ENCODE measurements at places on chromosomes 7 and 10.

DNA sequence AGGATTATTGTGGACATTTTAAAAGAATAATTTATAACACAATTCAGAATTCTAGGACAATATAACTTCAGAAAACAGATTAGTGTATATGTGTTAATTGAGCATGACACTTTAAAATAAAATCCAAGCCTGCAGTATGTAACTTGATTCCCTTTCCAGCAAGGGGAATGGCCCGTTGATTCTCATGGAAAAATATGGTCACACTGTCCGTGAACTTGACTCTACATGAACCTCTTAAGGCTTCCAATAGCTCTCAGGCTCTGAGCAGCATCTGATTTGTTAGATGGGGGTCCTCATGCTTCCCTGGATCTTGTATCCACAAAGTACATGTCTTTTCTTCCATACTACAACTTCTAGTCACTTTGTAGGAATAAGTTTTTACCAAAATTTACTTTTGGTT, 85.5 kb upstream of the AKR1E2 start:
- DNase-seq = no peak

- no peak for DNase-seq
Measured at GRCh38 chr10:28120043-28120749, 121.3 kb upstream of the ODAD2 start.

- DNase-seq = no peak
Measured at GRCh38 chr10:51530541-51530940, 168.9 kb downstream of the CSTF2T start.

DNA sequence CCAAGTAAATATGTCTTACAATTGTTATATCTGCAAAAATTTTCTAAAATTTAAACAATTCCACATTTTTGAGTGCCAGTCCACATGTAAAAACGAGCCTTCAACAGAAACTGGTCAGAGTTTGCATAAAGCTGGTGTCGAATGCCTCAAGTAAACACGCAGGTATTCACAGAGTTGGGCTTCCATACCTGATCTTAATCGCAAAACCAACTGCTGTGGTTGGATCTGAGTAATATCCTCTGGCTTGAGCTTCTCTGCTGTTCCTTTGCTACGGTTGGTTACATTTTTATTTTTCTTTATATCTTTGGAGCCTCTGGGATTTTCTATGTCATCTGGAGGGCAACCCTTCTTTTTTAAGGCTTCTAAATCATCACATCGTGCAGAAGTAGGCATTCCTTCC, 28.4 kb downstream of the ITGB1 start:
- DNase-seq = peak; percentile 44

DNA sequence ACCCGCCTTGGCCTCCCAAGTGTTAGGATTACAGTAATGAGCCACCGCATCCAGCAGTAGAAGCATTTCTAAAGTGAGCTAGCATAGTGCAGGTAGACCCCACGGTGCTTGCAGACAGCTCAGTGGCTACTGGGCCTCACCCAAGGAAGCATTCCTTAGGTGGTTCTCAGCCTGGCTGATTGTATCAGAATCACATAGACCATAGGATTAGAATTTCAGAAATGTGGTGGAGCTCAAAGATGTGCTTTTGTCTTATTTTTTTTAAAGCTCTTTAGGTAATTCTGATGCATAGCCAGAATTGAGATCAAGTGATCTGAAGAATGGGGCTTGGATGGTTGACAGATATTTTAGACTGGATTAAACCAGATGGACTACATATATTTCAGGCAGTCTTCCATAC, 10.9 kb downstream of the ANLN start:
- no peak for DNase-seq

DNA sequence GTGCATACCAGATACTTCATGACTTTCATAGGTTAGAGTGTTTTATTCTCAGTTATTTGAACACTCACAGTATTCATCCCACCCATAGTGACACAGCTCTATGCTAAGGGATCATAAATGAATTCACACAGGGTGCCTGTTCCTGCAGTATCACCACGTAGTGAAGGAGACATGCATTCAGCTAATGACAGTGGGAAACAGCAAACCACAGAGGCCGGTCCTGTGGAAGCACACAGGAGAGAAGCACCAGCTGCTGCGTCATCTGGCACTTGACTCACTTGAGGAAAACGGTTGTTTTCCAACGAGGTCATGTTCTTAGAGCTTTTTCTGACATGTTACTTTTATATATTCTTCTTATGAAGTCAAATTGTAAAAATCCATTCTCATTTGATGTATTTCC, 73.0 kb downstream of the UBE3C start:
- no peak for DNase-seq

GRCh38 chr7:25121599-25121998, 3.5 kb downstream of the CYCS start:
- no peak for DNase-seq

- DNase-seq = no peak
Measured at GRCh38 chr10:8045726-8046494, 8.6 kb upstream of the GATA3 start.

DNA sequence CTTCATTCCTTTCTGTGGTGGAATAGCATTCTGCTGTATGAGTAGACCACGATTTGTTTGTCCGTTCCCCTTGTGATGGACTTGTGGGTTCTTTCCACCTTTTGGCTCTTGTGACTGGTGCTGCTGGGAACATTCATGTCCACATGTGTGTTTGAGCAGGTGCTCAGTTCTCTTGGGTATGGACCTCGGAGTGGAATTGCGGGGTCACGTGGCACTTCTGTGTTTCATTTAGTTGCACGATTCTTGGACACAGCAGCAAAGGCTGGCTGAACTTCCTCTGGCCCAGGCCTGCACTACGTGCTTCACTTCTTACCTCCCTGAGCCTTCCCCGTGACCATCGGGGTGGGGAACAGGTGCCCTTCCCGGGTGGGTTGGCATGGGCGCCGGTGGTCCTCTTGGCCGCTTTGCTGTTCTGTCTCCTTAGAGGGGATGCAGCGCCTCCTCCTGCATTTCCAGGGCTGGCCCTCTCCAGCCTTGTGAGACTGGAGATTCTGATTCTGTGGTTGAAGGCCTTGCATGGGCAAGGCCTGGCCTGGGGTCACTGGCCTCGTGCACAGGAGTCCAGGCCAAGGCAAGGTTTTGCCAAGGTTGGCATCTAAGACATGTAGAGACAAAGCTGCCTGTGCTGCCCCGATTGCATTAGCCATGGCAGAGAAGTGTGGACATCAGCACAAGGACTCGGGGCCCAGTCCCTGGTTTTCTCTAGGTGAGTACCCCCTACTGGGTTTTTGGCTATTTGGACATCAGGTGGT, 25.1 kb downstream of the DOCK1 start:
- DNase-seq = no peak

DNA sequence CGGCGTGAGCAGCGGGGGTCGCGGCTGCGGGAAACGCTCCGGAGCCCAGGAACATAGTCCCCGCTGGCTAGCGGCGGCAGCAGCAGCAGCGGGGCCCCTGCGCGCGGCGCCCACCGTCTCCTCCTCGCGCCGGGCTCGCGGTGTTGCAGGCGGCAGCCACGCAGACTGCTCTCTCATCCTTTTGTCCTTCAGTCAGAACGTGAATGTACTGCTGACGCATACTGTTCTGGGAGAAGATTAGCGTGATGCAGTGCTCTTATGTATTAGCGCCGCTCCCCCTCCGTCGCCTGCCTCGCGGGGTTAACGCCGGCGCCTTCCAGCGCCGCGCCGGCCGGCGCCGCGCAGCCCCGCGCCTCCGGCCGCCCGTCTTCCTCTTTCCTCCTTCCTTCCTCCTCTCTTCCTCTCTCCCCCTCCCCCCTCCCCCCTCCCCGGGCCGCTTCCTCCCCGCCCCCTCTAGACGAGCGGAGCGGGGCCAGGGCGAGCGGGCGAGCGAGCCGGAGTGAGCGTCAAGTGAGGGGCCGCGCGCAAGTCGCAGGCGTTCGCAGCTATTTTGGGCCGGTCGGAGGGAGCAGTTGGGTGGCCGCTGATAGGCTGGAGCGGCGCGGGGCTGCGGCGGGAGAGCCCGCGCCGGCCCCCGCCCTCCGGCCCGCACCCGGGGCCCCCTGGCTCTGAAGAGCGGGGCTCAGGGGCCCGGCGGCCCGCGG, 816 bp upstream of the LRRC4 start:
- DNase-seq = peak; percentile 78

DNA sequence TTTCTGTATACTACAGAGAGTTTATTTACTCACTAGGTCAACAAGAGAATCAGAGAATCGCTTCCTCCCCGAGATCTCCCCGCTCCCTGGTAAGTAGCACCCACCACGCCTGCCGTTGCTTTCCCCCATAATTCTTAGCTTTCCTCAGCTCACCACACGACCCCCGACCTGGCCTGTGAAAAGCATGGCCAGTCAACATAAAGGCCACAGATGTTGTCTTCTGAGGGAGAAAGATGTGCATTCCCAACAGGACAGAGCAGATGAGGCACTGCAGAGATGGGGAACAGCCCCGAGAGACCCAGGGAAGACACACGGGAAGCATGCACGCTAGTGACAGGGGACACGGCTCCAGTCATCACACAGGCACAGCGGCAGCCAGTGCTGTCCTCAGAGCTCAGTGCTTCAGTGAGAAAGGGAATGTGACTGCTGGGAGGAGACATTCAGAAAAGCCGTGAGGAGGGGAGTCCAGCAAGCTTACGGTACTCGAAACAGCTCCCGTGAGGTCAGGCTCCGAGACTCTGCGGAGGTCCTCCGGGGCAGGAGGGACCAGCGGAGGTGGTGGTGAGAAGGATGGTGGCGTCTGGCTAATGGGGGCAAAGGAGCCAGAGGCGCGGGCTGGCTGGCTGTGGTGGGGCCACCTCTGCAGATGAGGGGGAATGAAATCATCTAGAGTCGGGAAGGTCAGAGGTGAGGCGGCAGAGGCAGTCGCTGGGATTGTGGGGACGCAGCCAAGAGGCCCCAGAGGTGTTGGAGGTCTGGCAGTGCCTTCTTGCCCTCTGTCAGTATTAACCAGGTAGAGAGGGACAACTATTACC, 123.4 kb upstream of the PDLIM1 start:
- DNase-seq = no peak

DNA sequence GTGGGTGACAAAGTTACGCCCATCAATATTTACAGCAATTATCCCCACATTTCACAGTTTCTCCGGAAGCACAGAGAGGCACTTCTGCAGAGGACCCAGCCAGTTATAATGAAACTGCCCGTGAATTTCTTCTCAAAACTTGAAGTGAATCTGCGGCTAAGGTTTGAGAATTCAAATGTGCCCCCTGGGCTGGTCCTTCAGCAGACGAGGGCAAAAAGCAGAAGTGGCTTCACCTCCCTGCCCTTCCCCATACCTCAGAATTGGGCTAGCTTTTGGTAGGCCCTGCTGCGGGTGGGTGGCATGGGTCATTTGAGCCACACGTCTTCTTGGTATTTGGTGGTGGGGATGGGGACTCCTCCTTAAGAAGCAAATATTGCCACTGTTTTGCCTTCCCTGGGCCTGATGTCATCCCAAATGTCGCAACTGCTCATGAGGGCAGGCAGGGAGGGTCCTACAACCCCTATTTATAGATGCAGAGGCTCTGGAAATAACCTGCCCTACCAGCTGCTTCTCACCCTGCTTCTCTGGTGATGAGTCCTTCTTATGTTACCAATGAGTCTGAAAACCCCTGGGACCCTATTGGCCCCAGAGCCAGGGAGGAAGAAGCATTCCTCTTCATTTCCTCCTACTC, 16.6 kb upstream of the WDFY4 start:
- no peak for DNase-seq

DNA sequence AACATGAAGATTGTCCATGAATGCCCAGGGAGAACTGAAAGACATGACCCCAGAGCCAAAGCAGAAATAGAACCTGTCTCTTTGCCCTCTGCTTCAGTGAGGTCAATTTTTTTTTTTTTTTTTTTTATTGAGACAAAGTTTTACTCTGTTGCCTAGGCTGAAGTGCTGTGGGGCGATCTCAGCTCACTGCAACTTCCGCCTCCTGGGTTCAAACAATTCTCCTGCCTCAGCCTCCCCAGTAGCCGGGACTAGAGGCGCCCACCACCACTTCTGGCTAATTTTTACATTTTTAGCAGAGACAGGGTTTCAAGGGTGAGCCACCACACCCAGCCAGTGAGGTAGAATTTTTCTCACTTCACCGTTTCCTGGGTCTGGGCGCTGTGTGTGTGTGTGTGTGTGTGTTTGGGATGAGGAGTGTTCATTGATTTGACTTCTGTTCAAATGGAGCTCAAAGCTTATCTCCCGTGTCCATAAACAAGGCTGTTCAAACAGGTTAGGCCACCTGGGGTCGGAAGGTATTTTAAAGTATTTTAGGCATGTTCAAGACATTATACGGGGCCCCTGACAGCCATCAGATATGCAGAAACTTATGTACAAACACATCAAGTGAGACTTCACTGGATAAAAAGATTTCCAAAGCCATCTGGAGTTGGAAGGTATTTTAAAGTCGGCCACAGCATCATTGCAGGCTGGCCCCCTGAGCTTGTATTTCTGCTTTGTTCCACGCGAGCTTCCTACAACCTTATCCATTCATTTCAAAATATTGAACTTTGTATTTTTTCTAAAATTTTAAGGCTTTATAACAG, 93.8 kb downstream of the MAP3K8 start:
- DNase-seq = no peak

DNA sequence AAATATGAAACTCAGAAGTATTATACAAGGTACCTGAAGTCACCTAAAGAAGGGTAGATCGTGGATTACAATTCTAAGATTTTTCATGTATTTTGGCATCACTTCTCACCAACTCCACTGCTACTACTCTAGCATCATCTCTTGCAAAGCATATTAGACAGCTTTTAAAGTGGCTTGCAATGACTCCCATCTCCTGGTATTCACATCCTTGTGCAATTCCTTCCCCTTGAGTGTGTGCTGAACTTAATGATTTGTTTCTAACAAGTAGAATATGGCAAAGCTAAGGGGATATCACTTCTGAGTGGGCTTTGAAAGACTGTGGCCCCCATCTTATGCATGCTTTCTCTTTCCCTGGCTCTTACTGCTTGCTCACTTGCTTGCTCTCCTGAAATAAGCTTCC, 280.2 kb downstream of the SNX13 start:
- no peak for DNase-seq

DNA sequence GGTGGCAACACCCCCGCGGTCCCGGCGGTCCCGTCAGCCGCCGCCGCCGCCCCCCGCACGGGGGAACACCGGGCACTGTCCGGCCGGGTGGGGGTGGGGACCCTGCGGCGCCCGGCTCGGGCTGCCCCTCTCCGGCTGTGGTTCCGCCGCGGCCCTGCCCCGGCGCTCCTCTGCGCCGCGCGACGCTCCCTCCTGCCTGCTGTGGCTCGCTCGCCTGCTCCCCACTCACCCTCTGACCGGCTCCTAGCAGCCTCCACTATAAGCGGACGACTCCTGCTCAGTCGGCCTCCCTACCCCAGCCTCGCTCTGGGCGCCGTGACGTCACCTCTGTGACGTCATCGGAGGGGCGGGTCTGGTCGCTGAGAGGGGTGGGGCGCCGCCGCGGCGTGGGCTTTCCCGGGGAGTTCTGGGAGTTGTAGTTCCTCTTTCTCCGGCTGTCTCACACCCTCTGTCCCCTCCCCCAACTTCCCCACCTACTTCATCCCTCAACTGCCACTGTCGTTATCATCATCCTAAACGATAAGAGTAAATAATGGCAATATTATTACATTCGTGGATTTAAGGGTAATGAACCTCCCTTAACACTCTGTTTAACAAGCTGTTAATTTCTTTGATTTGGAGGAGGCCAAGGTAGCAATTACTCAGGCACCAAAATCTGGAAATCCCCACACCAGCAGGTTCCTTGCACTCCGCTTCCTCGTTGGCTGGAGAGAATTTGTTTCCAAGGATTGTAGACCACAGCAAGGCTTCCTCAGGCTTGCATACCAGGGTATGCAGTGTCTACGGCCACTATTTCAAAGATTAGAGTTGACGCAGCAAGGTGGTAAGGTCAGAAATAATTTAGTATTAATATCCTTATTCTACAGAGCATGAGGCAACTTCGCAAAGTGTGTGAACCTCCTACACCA, at the start of gene UBE2H:
Gene UBE2H, minus strand, starts transcription at position 308 of the 908 bp plus-strand sequence. CDS start 405 bp downstream, outside the sequence.
- peak; percentile 97 for DNase-seq

Data from activated CD4-positive, alpha-beta T cell treated with anti-CD3 and anti-CD28 coated beads, Interleukin-2, Interleukin-6, amounts not matched to agents 100 ng/mL and 50 ng/mL, durations not matched to agents 16 hours and 8 hours (primary cell).